Activated naive CD8-positive, alpha-beta T cell treated with anti-CD3 and anti-CD28 coated beads for 36 hours (primary cell): ENCODE measurements at places on chromosomes 5 and 9.
A peak's percentile ranks its signal among the peaks of the same experiment; 100 is the strongest.

DNA sequence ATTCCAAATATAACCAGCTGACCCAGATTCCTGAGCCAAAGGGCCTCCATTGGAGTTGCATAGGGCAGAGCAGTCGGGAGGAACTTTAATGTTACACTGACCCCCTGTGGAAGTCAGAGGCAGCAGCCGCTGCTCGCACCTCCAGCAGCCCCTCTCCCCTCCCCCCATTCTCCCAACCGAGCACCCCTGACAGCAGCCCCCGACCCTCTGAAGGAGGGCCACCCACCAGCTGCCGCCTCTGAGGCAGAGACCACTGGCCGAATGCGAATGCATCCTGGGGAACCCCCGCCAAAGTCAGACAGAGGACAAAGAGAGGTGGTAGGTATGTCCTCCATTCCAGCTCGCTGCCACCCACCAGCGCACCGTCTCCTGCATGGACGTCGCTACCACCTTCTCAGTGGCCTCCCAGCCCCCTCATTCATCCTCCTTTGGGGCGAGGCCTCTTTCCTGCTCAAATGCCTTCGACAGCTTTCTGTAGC is 231.0 kb downstream of the CDK5RAP2 start:
- no peak overlapping the region for H3K4me3 ChIP-seq
- peaks cover 9% of the 10 kb centered on the region for H3K27me3 ChIP-seq
- no peaks in the 10 kb centered on the region for H3K36me3 ChIP-seq
- H3K4me1 ChIP-seq: no peaks in the 10 kb centered on the region
- H3K27ac ChIP-seq: no peak overlapping the region
- no peak for DNase-seq

DNA sequence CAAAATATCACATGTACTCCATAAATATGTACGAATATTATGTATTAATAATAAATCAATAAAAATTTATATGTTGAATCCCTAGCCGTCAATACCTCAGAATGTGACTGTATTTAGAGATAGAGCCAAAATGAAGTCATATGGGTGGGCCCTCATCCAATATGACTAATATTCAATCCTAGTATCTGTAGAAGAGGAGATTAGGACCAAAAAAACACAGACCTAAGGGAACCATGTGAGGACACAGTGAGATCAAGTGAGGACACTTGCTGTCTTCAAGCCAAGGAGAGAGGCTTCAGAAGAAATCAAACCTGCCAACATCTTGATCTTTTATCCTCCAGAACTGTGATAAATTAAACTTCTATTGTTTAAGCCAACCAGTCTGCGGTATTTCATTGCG is 3.7 kb upstream of the AMACR start:
- no peak overlapping the region for H3K27ac ChIP-seq
- peaks cover 3% of the 10 kb centered on the region for H3K36me3 ChIP-seq
- no peak for DNase-seq
- H3K27me3 ChIP-seq: no peaks in the 10 kb centered on the region
- no peak overlapping the region for H3K4me3 ChIP-seq

GRCh38 chr5:179765400-179765799 is 28.4 kb upstream of the LTC4S start:
- DNase-seq: no peak
- H3K4me1 ChIP-seq: peaks cover 39% of the 10 kb centered on the region
- no peak overlapping the region for H3K4me3 ChIP-seq
- no peak overlapping the region for H3K27ac ChIP-seq
- H3K27me3 ChIP-seq: no peaks in the 10 kb centered on the region
- peaks cover 14% of the 10 kb centered on the region for H3K36me3 ChIP-seq

DNA sequence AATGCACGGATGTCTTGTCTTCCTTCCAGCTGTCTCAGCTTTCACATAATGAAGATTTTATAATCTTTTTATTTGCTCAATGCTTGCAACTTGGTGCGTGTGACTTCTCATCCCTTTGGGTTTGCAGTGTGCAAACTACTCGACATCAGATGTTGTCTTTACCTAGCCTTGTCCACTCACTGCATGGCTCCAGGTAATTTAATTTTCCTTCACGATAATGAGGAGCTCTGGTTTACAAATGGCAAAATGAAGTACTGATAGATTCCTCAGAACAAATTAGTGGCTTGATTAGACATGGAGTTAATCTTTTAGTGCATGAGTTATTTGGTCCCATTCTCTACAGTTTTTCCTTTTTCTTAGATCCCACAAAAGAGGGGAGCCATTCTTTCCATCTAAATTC is 603.0 kb downstream of the CCDC171 start:
- peaks cover 3% of the 10 kb centered on the region for H3K36me3 ChIP-seq
- no peaks in the 10 kb centered on the region for H3K27me3 ChIP-seq
- peaks cover 29% of the 10 kb centered on the region for H3K4me1 ChIP-seq
- no peak overlapping the region for H3K4me3 ChIP-seq
- no peak for DNase-seq

DNA sequence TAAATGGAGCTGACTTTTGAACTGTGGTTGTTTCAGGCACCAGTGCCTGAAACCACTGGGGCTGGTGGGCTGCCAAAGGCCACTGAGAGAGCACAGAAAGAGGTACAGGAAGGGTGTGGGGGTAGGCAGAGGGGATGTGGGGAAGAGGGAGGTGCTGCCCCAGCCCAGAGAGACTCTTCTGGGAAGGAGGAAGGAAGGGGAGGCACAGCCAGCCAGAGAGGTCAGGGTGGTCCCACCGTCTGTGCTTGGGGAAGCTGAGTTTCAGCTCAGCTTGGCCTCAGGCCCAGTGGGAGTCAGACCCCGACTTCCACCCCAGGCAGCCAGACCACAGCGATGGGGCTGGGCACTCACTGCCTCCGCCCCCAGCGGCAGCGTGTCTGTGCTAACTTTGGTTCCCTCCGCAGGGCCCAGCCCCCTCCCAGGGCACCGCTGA is 8.6 kb upstream of the PHYKPL start:
- peak overlapping the region; percentile 91 for H3K27ac ChIP-seq
- peak overlapping the region; percentile 76 for H3K4me3 ChIP-seq
- no peaks in the 10 kb centered on the region for H3K36me3 ChIP-seq
- DNase-seq: peak; percentile 35
- H3K27me3 ChIP-seq: no peaks in the 10 kb centered on the region

DNA sequence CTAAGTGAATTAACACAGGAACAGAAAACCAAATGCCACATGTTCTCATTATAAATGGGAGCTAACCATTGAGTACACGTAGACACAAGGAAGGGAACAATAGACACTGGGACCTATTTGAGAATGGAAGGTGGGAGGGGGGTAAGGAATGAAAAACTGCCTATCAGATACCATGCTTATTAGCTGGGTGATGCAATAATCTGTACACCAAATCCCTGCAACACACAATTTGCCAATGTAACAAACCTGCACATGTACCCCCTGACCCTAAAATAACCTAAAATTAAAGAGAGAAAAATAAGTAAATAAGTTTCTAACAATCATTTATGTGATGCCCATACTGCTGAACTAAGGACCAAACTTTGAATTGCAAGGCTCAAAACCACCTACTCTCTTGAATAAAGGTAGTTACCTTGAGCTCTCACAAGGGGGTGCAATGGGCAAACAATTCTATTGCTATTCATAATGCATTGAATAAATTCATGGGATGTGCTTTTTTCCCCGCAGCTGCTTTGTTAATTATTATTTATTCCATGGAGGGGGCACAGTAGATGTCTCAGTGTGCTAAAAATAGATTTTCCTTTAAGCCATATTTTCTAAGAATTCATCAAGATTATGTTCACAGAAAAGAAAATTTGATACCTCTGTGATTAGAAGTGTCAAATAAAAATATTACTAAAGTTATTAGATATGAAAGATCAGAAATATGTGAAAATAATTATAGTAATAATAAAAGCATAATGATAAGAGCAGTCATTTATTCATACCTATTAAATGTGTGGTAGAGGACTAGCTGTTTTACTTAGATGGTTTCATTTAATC is 76.2 kb upstream of the PTPN3 start:
- DNase-seq: no peak
- H3K27ac ChIP-seq: no peak overlapping the region
- peaks cover 21% of the 10 kb centered on the region for H3K27me3 ChIP-seq
- no peak overlapping the region for H3K4me3 ChIP-seq
- no peaks in the 10 kb centered on the region for H3K36me3 ChIP-seq

DNA sequence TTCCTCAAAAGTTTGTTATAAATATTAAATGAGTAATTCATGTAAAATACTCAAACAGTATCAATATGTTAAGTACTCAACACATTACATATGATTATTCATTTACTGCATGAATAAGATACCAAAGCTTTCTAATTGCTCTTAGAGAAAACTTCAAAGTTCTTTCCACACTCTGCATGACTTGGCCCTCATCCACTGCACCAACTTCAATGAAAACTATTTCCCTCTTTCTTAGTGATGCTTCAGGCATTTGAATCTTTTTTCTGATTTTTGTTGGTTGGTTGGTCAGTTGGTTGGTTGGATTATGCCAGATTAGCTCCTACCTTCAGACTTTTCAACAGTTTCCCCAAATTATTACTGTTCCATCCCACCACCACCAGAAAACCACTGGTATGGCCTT is 314.7 kb upstream of the RGMB start:
- no peaks in the 10 kb centered on the region for H3K36me3 ChIP-seq
- peaks cover 4% of the 10 kb centered on the region for H3K27me3 ChIP-seq
- H3K4me1 ChIP-seq: no peaks in the 10 kb centered on the region
- DNase-seq: no peak
- H3K4me3 ChIP-seq: no peak overlapping the region

DNA sequence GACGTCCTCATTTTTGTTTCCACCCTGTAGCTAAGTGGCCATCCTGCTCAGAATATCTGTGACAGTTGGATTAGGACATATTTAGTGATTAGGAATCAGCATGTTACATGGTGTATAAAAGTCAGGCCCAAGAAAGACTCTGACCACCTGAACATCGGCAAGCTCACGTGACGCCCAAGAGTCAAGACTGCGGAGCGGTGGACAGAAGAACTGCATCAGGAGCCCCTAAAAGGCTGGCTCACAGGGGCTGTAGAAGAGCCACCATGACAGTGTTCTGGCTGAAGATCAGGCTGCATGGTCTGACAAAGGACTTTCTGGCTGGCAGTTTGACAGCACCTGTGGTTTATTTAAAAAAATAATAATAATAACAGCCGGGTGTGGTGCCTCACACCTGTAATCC is 185.3 kb downstream of the AUH start:
- H3K36me3 ChIP-seq: peaks cover 24% of the 10 kb centered on the region
- H3K27ac ChIP-seq: no peak overlapping the region
- H3K4me3 ChIP-seq: no peak overlapping the region

- no peaks in the 10 kb centered on the region for H3K36me3 ChIP-seq
- no peaks in the 10 kb centered on the region for H3K4me1 ChIP-seq
- H3K27me3 ChIP-seq: peaks cover 11% of the 10 kb centered on the region
- no peak for DNase-seq
- H3K27ac ChIP-seq: no peak overlapping the region
- no peak overlapping the region for H3K4me3 ChIP-seq
Measured at GRCh38 chr9:135287627-135288026, 192.0 kb upstream of the PPP1R26 start.

DNA sequence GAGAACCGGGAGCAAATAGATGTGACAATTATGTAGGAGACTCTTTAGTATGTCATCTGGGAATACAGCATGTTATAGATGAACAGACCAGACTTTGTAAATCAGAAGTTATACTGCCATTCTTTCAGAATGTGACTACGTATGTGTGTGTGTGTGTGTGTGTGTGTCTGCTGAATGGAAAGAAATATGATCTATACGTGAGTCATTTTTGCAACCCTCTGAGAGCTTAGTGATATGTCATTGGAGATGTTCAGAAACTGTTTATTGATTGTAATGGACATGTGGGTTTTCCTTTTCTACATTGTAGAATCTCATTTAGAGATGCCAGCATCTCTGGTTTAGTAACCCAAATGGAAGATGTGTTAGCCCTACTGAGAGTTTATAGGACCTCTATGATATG is 731.5 kb downstream of the TLE1 start:
- H3K27ac ChIP-seq: no peak overlapping the region
- no peak overlapping the region for H3K4me3 ChIP-seq
- no peaks in the 10 kb centered on the region for H3K27me3 ChIP-seq
- H3K4me1 ChIP-seq: no peaks in the 10 kb centered on the region
- DNase-seq: no peak

DNA sequence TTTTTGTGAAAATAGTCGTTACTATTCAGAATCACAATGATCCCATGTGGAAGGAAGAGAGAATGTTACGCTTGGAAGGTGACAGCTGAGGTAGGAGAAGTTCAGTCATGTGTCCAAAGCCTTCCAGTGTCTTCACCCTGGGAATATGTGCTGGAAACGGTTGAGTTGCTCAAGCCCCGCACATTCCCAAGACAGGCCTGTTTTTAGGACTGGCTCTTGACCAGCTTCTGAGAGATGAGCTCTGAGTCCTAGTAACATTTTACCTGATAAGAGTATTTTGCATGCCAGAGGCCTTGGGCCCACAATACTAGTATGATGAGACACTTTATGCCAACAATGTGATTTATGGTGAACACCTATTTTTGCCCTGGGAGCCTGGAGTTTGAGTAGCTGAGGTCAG is 101.7 kb downstream of the LMNB1 start:
- no peaks in the 10 kb centered on the region for H3K27me3 ChIP-seq
- DNase-seq: no peak
- no peak overlapping the region for H3K4me3 ChIP-seq
- H3K27ac ChIP-seq: no peak overlapping the region
- no peaks in the 10 kb centered on the region for H3K4me1 ChIP-seq

DNA sequence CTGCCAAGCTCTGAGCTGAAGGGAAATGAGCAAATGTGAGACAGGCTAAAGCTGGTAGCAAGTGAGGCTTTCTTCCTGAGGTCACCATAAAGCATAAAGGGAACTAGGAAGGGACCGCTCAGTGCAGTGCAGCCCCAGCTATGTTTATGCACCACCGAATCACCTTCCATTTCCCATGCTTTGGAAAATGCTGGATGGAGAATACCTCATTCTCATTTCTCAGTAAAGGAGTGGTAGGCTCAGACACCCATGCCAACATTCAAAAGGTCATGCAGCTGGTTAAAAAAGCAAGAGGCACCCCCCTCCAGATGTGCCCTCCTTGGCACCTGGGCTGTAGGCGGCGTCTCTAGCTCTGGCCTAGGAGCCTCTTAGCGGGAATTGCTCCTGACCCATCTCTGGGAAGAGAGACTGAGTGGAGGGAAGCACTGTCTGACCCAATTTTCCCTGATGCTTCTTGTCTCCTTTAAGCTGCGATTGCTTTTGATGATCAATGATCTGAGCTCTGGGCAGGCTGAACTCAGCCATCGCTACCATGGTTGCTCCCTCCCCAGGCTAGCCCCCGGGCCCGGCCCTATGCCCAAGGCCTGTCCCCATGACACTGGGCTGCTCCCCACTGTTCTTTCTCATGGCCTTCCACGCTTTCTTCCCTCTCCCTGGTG is 58.7 kb downstream of the ZNF354C start:
- no peak overlapping the region for H3K27ac ChIP-seq
- H3K4me3 ChIP-seq: no peak overlapping the region
- no peaks in the 10 kb centered on the region for H3K4me1 ChIP-seq
- no peak for DNase-seq
